ENCODE measurements at places on chromosomes 7 and 10. TPM values are rescaled to one million over a fixed set of nuclear protein-coding genes. Genes with fewer than 3 reads are reported as not detected.

DNA sequence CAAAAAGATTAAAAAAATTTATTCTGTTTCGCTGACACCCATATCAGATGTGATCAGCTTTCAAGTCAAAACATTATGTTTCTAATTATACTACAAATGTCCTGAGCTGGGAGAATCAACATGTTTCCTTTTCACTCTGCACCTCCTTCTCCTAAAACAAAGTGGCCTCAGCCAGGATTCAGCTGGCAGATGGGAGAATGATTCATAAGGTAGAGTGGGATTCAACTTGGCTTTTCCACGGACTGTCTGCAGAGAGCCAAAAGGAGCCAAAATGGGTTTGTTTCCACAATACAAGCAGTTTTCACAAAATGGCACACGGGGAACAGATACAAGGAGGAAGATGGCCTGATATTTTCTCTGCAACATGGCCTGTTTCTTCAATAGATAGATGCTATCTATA, 376.5 kb upstream of the PRKCQ start:
- no peak for DNase-seq

DNA sequence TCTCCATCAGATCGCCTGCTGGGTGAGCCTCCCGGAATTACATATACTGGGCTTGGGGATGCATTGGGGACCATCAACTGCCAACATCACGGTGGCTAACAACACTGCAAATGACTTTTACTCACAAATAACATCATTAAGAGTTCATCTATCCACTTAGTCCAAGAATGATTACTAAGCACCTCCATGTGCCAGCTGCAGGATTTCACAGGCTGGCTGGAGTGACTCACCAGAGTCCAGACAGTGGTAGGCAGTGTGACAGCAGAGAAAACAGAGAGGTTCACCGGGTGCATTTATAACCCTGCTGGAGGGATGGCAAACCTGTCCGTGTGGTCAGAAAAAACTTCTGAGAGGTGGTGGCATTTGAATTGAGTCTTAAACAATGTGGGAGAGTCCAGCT, 3.2 kb upstream of the IGFBP3 start:
- DNase-seq, result no peak

DNA sequence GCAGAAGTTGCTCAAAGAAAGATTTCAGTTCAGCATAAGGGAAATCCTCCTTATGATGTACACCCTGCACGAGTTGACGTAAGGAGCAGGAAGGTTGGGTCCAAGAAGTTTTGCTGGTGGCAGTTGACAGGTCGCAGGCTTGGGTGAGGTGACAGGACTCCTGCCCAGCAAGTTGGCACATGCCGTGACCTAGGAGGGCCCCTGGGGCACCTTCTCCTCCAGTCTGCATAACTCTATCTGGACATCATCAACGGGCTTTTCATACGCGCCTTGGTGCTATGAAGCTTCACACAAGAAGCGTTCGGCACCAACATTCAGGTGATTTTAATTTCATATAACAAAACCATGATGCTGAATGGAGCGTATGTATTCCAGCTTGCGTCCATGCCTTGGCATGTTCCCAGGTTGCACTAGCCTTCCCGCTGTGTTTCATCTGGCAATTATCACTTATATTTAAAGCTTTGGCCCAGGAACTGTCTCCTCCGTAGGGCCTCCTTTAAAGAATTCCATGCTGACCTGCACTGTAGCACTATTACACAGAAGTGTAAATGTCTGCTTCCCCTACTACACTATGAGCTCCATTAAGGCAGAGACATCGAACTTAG, 651.6 kb upstream of the FOXK1 start:
- DNase-seq, result no peak

DNA sequence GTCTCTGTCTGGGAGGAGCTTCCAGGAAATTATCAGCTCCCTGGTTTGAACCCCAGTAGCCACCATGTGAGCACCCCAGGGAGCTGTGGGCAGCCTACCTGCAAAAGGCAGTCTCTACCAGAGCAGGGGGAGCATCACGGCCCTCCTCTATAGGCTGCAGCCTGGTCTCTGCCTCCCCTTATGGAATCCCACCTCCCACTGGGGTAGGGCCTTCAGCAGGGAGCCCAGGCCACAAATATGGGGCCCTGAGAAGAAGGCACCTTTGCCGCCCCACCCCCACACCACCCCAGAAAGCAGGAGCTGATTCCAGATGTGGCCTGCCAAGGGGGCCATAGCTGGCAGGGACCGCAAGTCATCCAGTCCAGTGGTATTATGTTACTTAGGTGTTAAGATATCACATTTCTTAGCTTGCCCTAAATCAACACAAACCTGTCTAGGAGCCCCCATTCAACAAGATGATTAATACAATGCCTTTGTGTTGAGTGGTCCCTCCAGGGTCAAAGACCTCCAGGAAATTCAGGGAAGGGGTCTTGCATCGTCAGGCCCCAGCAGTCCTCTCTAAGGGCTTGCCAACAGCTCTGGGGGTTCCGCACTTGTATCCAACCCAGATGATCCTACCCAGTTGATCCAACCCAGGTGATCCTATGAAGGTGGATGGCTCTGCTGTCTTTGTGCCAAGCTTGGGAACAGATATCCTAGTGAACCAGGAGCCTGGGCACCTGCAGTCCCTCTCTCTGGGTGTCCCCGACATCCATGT, 114.9 kb downstream of the OAT start:
- no peak for DNase-seq

GRCh38 chr7:70432567-70433001, 699.4 kb upstream of the GALNT17 start:
- DNase-seq, result no peak

DNA sequence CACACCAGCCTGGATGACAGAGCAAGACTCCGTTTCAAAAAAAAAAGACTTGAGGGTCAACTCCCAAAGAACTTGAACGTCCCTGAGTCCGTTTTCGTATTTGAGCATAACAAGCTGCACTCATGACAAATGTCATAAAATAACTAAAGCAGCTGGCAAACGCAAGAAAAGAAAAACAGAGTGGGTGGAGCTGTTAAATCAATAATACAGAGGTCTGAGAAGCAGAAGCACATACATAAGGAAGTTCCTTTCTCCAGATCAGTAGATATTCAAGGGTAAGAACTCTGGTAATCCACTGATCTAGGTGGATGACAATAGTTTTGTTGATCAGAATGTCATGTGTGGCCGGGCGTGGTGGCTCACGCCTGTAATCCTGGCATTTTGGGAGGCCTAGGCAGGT, 150.1 kb downstream of the FAM107B start:
- DNase-seq, result no peak

GRCh38 chr10:58164517-58164916, 103.2 kb downstream of the IPMK start:
- no peak for DNase-seq

DNA sequence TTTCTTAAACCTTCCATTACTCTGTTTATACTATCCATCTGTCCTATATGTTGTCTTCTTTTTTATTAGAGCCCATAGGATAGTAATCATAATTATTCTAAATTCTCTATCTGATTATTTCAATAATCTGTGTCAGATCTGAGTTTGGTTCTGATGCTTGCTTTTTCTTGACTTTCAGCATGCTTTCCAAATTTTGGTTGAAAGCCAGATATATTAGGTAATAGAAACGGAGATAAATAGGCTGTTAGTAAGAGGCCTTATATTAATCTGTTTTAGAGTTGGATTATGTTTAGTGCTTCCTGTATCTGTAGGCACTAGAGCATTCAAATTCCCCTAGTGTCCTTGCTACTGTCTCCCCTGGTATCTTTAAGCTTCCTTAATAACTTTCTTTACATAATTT, 939.9 kb upstream of the GHITM start:
- no peak for DNase-seq

GRCh38 chr7:140732416-140732815, 35.9 kb downstream of the NDUFB2 start:
- no peak for DNase-seq

DNA sequence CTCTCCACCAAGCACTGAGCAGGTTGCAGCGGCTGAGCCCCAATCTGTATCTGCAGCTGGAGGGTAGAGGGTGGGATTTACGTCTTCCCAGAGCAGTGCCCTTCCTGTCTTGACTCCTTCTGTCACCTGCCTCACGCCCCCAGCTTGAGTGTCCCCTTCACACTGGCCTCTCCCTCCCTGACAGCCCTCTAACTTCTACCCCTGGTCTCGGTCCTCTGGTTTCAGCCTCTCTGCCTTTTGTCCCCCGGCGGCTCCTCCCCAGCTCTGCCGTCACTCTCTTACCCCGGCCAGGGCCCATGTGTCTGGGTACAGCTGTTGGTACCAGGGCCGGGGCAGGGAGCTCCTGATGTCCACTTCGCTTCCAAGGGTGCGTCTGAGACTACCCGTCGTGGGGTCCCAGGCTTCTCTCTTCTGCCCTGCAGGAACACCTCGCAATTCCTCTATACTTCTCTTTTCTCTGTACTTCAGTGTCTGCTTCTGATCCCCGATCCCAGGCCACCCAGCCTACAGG, 654 bp downstream of the MUC3A start:
- DNase-seq, result no peak

- no peak for DNase-seq
These were observed 72.1 kb downstream of the USP6NL start for GRCh38 chr10:11539191-11539868.

- no peak for DNase-seq
These were observed 8.1 kb upstream of the ANK3 start for GRCh38 chr10:60397792-60398191.

- no peak for DNase-seq
These were observed 16.5 kb upstream of the TLX1 start for GRCh38 chr10:101114646-101115045.

GRCh38 chr7:46752881-46753366, 829.0 kb downstream of the TNS3 start:
- no peak for DNase-seq

DNA sequence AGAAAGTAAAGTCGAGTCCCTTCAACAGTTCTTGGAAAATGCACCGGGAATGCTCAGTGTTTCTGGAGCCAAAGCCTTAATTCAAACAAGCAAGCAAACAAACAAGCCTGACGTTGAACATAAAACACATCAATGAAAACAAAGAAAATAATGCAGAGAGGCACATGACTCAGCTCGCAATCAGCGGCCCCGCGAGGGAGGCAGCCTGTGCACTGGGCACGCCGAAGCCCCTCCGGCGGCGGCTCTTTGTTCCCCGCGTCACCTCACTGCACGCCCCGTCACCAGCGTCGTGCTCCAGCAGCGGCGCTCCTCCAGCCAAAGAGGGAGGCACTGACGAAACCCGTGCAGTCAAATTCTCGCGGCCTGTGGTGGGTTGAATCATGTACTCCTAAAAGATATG, 151.5 kb downstream of the DNAJB6 start:
- DNase-seq, result peak; percentile 32

DNA sequence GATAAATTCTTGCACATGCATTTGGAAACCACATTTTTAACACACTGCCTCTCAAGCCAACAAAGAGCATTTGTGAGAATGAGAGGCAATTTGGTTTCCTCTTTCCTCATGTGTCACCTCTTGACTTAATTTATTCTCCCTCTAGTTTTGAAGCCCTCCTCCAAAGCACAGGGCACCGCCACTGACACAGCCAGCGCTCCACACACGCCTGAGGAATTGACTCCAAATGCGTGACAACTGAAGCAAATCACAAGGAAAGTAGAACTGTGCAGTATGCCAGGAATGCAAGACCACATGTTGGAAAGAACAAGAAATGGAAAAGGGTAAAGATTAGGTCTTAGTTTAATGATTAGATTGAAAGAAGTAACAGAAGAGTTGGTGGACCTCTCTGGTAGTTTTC, 173.3 kb downstream of the LSM5 start:
- no peak for DNase-seq

GRCh38 chr7:121099572-121099971, 111.1 kb downstream of the CPED1 start:
- DNase-seq, result no peak

DNA sequence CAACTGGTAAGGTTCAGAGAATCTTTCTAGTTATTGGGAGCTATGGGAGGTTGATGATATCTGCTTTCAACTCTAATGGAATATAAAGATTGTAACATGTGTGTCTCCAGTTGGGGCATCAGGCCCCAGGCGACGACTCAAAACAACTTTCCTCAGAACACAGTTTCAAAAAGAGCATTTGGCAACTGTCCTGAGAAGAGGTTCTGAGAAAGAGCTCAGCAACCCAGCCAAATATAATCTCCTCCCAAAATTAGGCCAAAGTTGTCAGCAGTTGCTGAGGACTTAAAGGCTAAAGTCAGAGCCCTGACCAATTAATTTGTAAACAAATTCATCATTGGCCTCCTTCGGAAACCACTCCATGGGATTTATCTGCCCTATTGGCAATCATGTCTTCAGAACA, 251.1 kb upstream of the NFE2L3 start:
- DNase-seq, result no peak

- DNase-seq, result no peak
These were observed 150.5 kb downstream of the PCDH15 start for GRCh38 chr10:54650547-54650946.

The ASZ1 gene
- not detected for total RNA-seq

The CPA5 gene
- 0.57 TPM for total RNA-seq

The EPO gene
- 0.68 TPM for total RNA-seq

The VWA2 gene
- total RNA-seq, result 5.1 TPM

The PKD2L1 gene
- total RNA-seq, result 0.16 TPM

The NPC1L1 gene
- total RNA-seq, result 0.10 TPM

The ASB10 gene
- total RNA-seq, result not detected

The FBH1 gene
- 70.8 TPM for total RNA-seq

The UNCX gene
- not detected for total RNA-seq

The LRIT1 gene
- total RNA-seq, result not detected

The FGFBP3 gene
- total RNA-seq, result 2.9 TPM

The CPSF4 gene
- 40.8 TPM for total RNA-seq

The LEP gene
- 0.89 TPM for total RNA-seq

The DOCK1 gene
- total RNA-seq, result 97.7 TPM

The GIMAP4 gene
- 23.5 TPM for total RNA-seq

The PTER gene
- total RNA-seq, result 35.7 TPM

Measured in ureter (tissue), 1 donor.